ENCODE measurements at places on chromosomes 16 and 17. TPM values are rescaled to one million over a fixed set of nuclear protein-coding genes. Genes with fewer than 3 reads are reported as not detected.

The CCL8 gene
- polyA plus RNA-seq = 0.12 TPM

The KRTAP16-1 gene
- polyA plus RNA-seq = not detected

The ZP2 gene
- polyA plus RNA-seq = not detected

The SEPTIN12 gene
- polyA plus RNA-seq = 1.4 TPM

The TMEM114 gene
- not detected for polyA plus RNA-seq

The GRAP gene
- polyA plus RNA-seq = 2.3 TPM

The CCR7 gene
- 0.08 TPM for polyA plus RNA-seq

The PITPNM3 gene
- 1.7 TPM for polyA plus RNA-seq

The YWHAE gene
- polyA plus RNA-seq = 131 TPM

The CLEC18C gene
- polyA plus RNA-seq = 0.35 TPM

The GPR142 gene
- polyA plus RNA-seq = 0.61 TPM

The C16orf46 gene
- 0.84 TPM for polyA plus RNA-seq

The DOC2B gene
- 12.1 TPM for polyA plus RNA-seq

The SHBG gene
- polyA plus RNA-seq = 0.82 TPM

The EMC8 gene
- 9.5 TPM for polyA plus RNA-seq

The ITGAL gene
- polyA plus RNA-seq = 0.54 TPM

The HOXB6 gene
- polyA plus RNA-seq = 1.8 TPM

The CNGB1 gene
- polyA plus RNA-seq = 0.05 TPM

The CYBA gene
- 63.3 TPM for polyA plus RNA-seq

The CEP20 gene
- 18.3 TPM for polyA plus RNA-seq

The KRTAP3-2 gene
- polyA plus RNA-seq = not detected

The FOXJ1 gene
- polyA plus RNA-seq = 2.4 TPM

The DUS1L gene
- 186 TPM for polyA plus RNA-seq

The PRSS8 gene
- polyA plus RNA-seq = 70.6 TPM

The EXOSC6 gene
- polyA plus RNA-seq = 10.1 TPM

The DHX58 gene
- 22.8 TPM for polyA plus RNA-seq

The TEN1 gene
- 19.7 TPM for polyA plus RNA-seq

The GPR139 gene
- polyA plus RNA-seq = not detected

The MYH13 gene
- polyA plus RNA-seq = not detected

The NHERF2 gene
- 60.7 TPM for polyA plus RNA-seq

The IKZF3 gene
- polyA plus RNA-seq = 0.15 TPM

The SLC25A19 gene
- 9.3 TPM for polyA plus RNA-seq

The KRT28 gene
- polyA plus RNA-seq = not detected

The MYO1D gene
- polyA plus RNA-seq = 16.7 TPM

The PTX4 gene
- not detected for polyA plus RNA-seq

The XYLT1 gene
- polyA plus RNA-seq = 1.6 TPM

The SPATA33 gene
- 9.3 TPM for polyA plus RNA-seq

The KIF18B gene
- 0.11 TPM for polyA plus RNA-seq

The SRCIN1 gene
- polyA plus RNA-seq = 30.3 TPM

The ZG16 gene
- 0.52 TPM for polyA plus RNA-seq

The MYOCD gene
- 0.27 TPM for polyA plus RNA-seq

The NOG gene
- 0.09 TPM for polyA plus RNA-seq

The NRN1L gene
- 4.2 TPM for polyA plus RNA-seq

The PRR15L gene
- polyA plus RNA-seq = 64.9 TPM

The AOC3 gene
- polyA plus RNA-seq = 11.3 TPM

The TCAP gene
- polyA plus RNA-seq = 1.1 TPM

The C17orf113 gene
- polyA plus RNA-seq = 1.9 TPM

The RAC3 gene
- polyA plus RNA-seq = 12.6 TPM

The RNF40 gene
- 65.3 TPM for polyA plus RNA-seq

The CACNA1G gene
- polyA plus RNA-seq = 0.02 TPM

The TBC1D3K gene
- polyA plus RNA-seq = not detected
